ENCODE measurements at places on chromosomes 13 and 19.

- no peaks in the 10 kb centered on the region for H3K4me1 ChIP-seq
- H3K4me3 ChIP-seq: no peak overlapping the region
- H3K27me3 ChIP-seq: no peaks in the 10 kb centered on the region
- H3K36me3 ChIP-seq: peaks cover 7% of the 10 kb centered on the region
Observed at GRCh38 chr13:45228002-45228401, 27.2 kb upstream of the KCTD4 start.

DNA sequence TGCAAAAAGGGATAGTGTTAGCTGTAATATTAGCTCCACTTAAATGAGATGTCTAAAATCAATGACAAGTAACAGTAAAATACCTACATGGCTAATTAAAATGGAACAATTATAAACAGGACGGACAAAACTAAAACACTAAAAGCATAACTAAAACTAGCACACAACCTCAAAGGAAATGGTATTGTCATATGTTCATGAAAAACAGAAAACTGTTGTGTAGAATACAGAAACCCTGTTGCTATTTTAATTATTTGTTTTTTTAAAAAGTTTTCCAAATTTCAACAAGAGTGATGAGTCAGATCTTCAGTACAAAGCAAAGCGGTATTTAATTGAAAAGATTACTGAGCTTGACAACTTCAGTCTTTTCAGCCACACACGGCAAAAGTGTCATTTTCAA is 4.2 kb downstream of the RCBTB2 start:
- no peak overlapping the region for H3K27ac ChIP-seq
- DNase-seq: no peak
- peaks cover 42% of the 10 kb centered on the region for H3K36me3 ChIP-seq
- H3K27me3 ChIP-seq: no peaks in the 10 kb centered on the region

GRCh38 chr19:17352608-17353280 is 15.4 kb downstream of the GTPBP3 start:
- H3K36me3 ChIP-seq: no peaks in the 10 kb centered on the region
- peaks cover 25% of the 10 kb centered on the region for H3K4me1 ChIP-seq
- no peak for DNase-seq
- no peak overlapping the region for H3K27ac ChIP-seq
- no peak overlapping the region for H3K4me3 ChIP-seq

DNA sequence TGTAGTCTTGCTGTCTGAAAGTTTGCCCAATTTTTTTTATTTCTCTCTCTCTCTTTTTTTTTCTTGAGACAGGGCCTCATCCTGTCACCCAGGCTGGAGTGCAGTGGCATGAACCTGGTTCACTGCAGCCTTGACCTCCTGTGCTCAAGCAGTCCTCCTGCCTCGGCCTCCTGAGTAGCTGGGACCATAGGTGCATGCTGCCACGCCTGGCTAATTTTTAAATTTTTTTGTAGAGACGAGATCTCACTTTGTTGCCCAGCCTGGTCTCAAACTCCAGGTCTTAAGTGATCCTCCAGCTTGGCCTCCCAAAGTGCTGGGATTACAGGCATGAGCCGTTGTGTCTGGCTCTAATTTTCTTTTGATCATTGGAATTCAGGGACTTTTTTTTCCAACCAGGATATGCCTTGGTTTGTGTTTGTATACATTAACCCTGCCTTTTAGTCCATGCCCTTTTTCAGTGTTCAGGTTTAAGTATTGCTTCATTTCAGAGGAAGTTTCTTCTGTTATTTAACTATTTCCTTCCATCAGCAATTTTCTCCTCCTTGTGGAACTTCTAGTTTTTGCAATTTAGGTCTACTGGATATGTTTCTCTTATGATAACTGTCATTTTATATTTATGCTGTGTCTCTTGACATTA is 201.4 kb downstream of the PCCA start:
- H3K36me3 ChIP-seq: no peaks in the 10 kb centered on the region
- H3K4me1 ChIP-seq: no peaks in the 10 kb centered on the region
- H3K27me3 ChIP-seq: no peaks in the 10 kb centered on the region
- H3K27ac ChIP-seq: no peak overlapping the region
- H3K4me3 ChIP-seq: no peak overlapping the region
- DNase-seq: no peak

DNA sequence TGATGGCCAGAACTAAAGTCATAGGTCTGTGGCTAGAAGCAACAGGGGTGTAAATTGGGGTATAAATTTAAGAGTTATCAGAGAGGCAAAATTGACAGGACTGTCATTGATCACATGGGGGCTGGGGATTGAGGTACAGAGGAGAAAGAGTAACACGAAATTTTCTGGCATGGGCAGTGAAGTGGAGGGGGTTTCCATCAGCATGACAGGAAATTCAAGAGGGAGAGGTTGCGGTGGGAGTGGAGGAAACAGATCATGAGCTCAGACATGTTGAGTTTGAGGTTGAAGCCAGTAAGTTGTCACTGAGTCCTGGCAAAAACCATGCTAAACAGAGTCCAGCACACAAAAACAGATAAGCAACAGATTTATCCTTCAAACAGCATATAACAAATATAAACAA is 192.1 kb upstream of the TSC22D1 start:
- peaks cover 3% of the 10 kb centered on the region for H3K27me3 ChIP-seq
- peak overlapping the region; percentile 59 for H3K27ac ChIP-seq
- H3K4me1 ChIP-seq: peaks cover 19% of the 10 kb centered on the region

DNA sequence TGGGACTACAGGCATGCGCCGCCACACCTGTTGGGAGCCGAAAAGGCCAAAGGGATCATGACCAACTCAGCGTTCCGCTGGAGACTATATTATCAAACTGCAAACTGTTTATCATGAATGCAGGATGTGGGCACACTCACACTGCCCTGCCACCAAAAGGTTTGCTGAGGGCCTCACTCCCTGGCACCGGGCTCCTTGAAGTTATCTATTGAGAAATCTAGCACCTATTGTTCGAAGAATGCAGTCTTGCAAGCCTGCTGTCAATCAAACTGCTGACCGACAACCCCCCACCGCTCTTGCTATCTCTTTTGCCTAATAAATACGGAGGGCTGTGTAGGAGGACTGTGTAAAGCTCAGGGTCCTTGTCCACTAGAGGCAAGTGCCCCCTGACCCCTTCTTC is 5.2 kb upstream of the ZNF836 start:
- H3K4me1 ChIP-seq: peaks cover 9% of the 10 kb centered on the region
- no peak for DNase-seq
- peaks cover 9% of the 10 kb centered on the region for H3K36me3 ChIP-seq
- no peak overlapping the region for H3K4me3 ChIP-seq
- H3K27me3 ChIP-seq: no peaks in the 10 kb centered on the region
- no peak overlapping the region for H3K27ac ChIP-seq

DNA sequence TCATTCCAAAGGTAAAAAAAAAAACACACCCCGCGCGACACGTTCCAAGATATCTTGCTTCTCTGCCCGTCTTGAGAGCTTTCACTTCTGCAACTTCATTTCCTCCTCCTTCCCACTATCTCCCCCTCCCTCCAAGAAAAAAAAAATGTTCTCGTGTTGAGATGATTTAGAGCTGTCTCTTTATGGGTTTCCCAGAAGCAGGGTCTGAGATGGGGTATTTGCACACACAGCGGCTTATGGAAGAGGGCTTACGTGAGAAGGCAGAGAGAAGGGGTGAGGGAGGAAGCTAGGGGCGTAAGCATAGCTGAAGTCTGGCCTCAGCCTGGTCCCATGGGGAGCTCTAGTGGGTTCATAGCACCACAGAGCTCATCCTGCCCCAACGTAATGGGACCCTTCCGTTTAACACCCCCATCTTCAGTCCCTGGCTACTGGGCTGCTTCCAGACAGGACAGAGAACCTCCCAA is 31.3 kb upstream of the USE1 start:
- H3K27ac ChIP-seq: peak overlapping the region; percentile 96
- peaks cover 76% of the 10 kb centered on the region for H3K36me3 ChIP-seq
- peak; percentile 69 for DNase-seq
- H3K4me1 ChIP-seq: peaks cover 55% of the 10 kb centered on the region
- H3K27me3 ChIP-seq: no peaks in the 10 kb centered on the region

DNA sequence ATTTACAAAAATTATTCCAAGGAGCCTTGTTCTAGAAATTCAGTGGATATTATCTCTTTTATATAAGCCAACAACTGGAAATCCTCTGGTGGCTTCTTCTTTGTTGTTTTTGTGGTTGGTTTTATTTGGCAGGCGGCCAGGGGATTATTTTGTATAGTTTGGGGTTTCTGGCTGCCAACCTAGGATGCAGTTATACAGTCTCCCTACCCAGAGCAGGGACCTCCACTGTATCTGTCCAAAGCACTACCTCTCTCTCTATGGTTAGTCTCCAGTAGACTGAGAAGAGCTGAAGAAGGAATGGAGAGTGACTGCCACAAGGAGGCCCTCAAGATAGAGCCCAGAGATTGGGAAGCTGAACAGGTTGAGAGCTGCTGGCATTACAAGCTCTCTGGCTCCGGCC is 80.2 kb downstream of the ZAR1L start:
- H3K36me3 ChIP-seq: no peaks in the 10 kb centered on the region
- no peak for DNase-seq
- no peak overlapping the region for H3K27ac ChIP-seq
- peaks cover 3% of the 10 kb centered on the region for H3K4me1 ChIP-seq
- no peaks in the 10 kb centered on the region for H3K27me3 ChIP-seq

DNA sequence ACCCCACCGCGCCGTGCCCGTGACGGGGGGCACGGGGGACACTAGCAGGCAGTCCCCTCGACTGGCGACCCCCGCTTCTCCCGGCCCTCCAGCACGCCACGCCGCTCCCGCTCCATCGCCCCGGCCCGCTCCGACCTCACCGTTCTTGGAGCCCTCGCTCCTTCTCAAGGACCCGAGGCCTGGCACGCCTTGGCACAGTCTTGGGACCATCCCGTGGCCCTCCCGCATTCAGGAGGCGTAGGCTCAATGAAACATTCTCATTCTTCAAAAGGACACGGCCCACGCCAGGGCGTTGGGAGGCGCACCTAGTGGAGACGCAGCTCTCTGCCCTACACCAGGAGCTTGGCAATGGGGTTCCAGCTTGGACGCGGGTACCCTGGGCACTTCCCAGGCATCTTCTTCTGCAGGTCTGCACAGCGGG is 473 bp upstream of the CERS1 start:
- peaks cover 29% of the 10 kb centered on the region for H3K27me3 ChIP-seq
- H3K4me1 ChIP-seq: peaks cover 12% of the 10 kb centered on the region
- H3K4me3 ChIP-seq: no peak overlapping the region
- DNase-seq: no peak
- H3K27ac ChIP-seq: no peak overlapping the region

- peaks cover 98% of the 10 kb centered on the region for H3K36me3 ChIP-seq
- peaks cover under 1% of the 10 kb centered on the region for H3K4me1 ChIP-seq
- H3K27me3 ChIP-seq: no peaks in the 10 kb centered on the region
- no peak overlapping the region for H3K4me3 ChIP-seq
- no peak for DNase-seq
Observed at GRCh38 chr19:9156304-9156703, 16.1 kb downstream of the ZNF317 start.

DNA sequence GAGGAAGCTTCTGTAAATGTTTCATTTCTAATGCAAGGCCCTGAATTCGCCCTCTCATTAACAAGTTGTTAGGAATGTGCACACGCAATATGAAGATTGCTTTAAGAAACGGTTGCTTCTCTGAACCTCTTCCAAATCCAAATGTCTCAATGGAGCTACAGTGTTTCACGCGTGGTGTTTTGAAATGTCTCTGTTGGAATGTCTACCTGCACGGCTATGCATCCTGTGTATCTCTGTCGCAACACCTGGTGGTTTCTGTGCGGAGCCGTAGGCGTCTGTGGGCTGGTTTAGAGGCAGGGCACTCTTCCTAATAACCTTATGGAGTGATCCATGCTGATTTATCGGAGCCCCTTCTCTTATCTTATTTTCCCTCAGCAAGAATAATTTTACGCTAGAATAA is 1584.2 kb upstream of the SLC10A2 start:
- H3K36me3 ChIP-seq: no peaks in the 10 kb centered on the region
- H3K27me3 ChIP-seq: no peaks in the 10 kb centered on the region
- no peak overlapping the region for H3K27ac ChIP-seq
- H3K4me1 ChIP-seq: no peaks in the 10 kb centered on the region
- no peak overlapping the region for H3K4me3 ChIP-seq
- no peak for DNase-seq

DNA sequence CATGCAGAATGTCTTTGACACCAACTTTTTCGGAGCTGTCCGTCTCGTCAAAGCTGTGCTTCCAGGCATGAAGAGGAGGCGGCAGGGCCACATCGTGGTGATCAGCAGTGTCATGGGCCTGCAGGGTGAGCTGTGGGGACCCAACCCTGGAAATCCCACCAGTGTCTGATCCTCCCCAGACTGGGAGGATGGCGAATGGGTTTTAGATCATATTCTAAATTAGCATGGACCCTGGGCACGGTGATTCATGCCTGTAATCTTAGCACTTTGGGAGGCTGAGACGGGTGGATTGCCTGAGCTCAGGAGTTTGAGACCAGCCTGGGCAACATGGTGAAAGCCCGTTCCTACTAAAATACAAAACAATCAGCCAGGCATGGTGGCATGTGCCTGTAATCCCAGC is 5.5 kb downstream of the RDH8 start:
- H3K4me1 ChIP-seq: no peaks in the 10 kb centered on the region
- H3K4me3 ChIP-seq: no peak overlapping the region
- peaks cover 3% of the 10 kb centered on the region for H3K27me3 ChIP-seq
- no peaks in the 10 kb centered on the region for H3K36me3 ChIP-seq
- no peak overlapping the region for H3K27ac ChIP-seq
- no peak for DNase-seq

- no peak overlapping the region for H3K27ac ChIP-seq
- no peaks in the 10 kb centered on the region for H3K4me1 ChIP-seq
- no peak for DNase-seq
Observed at GRCh38 chr13:109999659-110000533, 213.5 kb upstream of the IRS2 start.

DNA sequence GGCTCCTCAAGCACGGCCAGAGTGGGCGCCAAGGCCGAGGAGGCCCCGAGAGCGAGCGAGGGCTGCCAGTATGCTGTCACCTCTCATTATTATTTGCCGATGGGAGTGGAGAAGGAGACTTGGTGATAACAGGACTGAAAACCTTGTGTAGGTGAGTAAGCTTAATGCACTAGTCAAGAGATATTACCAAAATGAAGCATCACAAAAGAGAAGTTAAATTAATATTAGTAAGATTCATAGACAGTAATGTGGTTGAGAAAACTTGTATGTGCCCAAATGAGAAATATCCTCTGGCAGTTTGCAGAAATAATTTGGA is 204.5 kb upstream of the SLITRK1 start:
- H3K36me3 ChIP-seq: no peaks in the 10 kb centered on the region
- H3K4me3 ChIP-seq: no peak overlapping the region
- H3K27ac ChIP-seq: no peak overlapping the region
- H3K4me1 ChIP-seq: no peaks in the 10 kb centered on the region
- no peaks in the 10 kb centered on the region for H3K27me3 ChIP-seq
- DNase-seq: no peak

- peaks cover 25% of the 10 kb centered on the region for H3K27me3 ChIP-seq
- H3K27ac ChIP-seq: no peak overlapping the region
- H3K36me3 ChIP-seq: no peaks in the 10 kb centered on the region
- peaks cover 7% of the 10 kb centered on the region for H3K4me1 ChIP-seq
Observed at GRCh38 chr19:45908956-45909355, 5.6 kb downstream of the NANOS2 start.

- H3K36me3 ChIP-seq: peaks cover 8% of the 10 kb centered on the region
- no peaks in the 10 kb centered on the region for H3K27me3 ChIP-seq
- peak overlapping the region; percentile 95 for H3K4me3 ChIP-seq
- no peak for DNase-seq
- peaks cover 57% of the 10 kb centered on the region for H3K4me1 ChIP-seq
- peak overlapping the region; percentile 92 for H3K27ac ChIP-seq
Observed at GRCh38 chr19:1862068-1862423, 1.3 kb downstream of the KLF16 start.

- no peak overlapping the region for H3K4me3 ChIP-seq
- H3K27me3 ChIP-seq: no peaks in the 10 kb centered on the region
- no peaks in the 10 kb centered on the region for H3K36me3 ChIP-seq
- DNase-seq: no peak
- no peak overlapping the region for H3K27ac ChIP-seq
Observed at GRCh38 chr13:35144166-35144890, 202.3 kb downstream of the NBEA start.

Data from activated CD8-positive, alpha-beta T cell treated with anti-CD3 and anti-CD28 coated beads, Interleukin-2, amount 10 ng/mL, durations not matched to agents 7 days and 5 days (primary cell).